ENCODE measurements at places on chromosomes 1 and 21.

- no peak for DNase-seq
These were observed 57.9 kb downstream of the RASAL2 start for GRCh38 chr1:178151831-178152230.

- no peak for DNase-seq
These were observed 125.2 kb upstream of the PTBP2 start for GRCh38 chr1:96596226-96596922.

DNA sequence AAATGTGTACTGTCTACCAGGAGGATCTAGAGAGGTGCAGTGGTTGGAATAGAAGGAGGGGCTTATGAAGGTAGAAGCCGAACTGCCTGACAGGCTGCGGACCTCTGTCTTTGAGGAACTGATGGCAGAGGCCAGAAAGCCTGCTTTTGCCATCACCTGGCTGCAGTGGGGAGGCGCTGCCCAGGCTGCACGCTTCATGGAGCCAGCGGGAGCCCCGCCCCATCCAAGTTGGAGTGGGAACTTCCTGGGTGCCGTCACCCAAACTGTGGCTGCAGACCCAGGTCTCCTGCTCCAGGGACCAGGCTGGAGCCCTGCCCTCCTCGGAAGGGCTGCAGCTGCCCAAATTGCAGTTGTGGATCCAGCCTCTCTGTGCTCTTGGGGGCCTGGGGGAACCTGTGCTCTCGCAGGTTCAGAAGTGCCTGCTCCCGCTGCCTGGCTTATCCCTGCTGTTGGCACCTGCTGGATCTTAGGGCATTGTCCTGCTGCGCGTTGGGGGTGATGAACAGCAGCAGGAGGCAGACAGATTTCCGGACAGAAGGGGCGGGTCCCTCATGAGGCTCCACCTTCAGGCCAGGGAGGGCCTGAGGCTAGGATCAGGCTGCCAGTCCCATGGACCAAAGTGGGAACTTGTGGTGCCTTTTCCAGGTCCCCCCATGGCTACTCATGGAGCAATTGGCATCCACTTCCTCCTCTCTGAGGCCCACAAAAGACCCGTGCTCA, 118.0 kb upstream of the PLPPR4 start:
- DNase-seq: peak; percentile 35

GRCh38 chr1:31739346-31739745, 24.8 kb downstream of the ADGRB2 start:
- DNase-seq: no peak

- DNase-seq: no peak
These were observed 44.1 kb downstream of the SNX7 start for GRCh38 chr1:98705591-98705990.

DNA sequence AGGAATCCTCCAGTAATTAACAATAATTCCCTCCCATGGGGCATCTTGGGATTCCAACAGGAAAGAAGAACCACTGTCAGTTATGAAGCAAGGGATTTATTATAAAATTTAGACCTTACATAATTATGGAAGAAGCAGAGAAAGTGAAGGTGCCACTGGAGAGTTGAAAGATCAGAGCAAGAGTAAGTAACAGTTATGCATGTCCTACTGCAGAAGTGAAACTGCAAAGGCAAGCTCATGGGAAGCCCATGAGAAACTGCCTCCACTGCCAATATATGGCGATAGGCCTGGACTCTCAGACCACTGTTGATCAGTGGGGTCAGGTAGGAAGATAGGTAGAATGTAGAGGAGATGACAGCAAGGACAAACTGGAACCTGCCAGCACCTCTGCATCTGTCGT, 123.6 kb upstream of the ZNF648 start:
- no peak for DNase-seq

DNA sequence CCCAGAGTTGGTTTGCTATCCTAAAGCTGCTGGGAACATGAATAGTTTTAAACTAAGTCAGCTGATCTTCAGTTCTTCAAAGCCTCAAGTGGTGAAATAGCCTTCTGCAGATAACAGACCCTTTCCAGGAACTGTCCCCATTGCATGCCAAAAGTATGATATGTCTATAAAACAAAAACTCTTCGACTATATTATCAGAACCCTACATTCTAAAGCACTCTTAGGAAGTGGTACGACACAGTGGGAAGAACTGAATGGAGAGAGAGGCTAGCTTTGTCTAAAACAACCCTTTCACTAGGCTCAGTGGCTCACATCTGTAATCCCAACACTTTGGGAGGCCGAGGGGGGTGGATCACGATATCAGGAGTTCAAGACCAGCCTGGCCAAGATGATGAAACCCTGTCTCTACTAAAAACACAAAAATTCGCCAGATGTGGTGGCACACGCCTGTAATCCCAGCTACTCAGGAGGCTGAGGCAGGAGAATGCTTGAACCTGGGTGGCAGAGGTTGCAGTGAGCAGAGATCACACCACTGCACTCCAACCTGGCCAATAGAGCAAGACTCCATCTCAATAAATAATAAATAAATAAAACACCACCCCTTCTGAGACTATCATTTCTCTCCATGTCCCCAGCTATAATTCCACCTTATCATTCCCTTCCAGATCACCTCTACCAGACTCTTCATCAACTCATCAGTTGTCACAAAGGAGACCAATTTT, 2.2 kb upstream of the FRRS1 start:
- no peak for DNase-seq

- DNase-seq: no peak
These were observed 16.9 kb downstream of the MGST3 start for GRCh38 chr1:165647970-165648369.

DNA sequence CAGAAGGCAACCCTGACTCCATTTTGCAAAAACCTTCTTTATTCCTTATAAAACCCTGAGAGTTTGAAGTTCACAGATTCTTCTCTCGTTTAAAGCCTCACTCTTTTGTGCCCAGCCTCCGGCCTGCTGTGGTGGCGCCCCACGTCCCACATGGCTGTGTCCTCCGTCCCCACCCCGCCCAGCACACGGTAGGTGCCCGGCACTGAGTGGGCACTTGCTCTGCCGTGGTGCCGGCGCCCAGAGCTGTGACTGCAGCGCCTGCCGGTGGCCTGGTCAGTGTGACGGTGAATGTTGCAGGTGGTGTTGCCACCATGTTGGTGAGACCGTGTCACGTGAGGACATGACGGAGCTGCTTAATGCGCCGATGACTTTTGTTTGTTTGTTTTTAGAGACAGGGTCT, 9.4 kb downstream of the ATAD3A start:
- DNase-seq: no peak

DNA sequence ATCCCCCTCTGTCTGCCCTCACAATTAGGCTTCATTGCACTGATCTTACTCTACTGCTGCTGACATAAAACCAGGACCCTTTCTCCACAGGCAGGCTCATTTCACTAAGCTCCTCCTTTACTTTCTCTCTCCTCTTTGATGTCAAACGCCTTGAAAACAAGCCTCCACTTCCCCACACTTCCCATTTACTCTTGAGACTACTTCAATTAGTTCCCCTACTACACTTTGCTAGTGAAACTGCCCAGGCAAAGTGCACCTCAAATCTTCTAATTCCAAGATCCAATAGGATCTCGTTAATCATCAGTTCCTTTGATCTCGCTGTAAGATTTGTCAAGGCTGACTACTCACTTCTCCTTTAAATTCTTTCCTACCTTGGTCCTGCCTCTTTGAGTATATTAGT, 5.9 kb upstream of the CDC20 start:
- no peak for DNase-seq

DNA sequence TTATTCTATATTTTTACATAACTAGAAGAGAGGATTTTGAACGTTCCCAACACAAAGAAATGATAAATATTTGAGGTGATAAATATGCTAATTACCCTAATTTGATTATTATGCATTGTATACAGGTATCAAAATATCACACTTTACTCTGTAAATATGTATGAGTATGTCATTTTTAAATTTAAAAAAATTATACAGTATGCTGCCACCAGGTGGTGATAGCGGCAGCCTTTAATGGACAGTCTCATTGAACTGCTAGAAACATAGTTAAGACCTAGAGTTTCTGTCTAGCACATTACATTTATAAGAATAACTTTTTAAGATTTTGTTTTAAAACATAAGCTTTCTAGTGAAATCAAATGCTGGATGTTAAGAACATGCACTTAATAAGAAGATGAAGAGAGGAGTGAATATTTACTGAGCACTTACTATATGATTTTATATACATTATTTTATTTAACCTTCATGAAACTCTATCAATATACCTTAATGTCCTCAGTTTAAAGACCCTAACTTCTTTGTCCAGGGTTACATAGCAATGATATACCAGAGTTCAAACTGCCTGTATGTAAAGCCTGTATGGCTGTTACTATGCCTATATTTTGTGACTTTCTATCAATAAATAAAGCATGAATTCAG, 207.1 kb downstream of the NUF2 start:
- DNase-seq: peak; percentile 21

DNA sequence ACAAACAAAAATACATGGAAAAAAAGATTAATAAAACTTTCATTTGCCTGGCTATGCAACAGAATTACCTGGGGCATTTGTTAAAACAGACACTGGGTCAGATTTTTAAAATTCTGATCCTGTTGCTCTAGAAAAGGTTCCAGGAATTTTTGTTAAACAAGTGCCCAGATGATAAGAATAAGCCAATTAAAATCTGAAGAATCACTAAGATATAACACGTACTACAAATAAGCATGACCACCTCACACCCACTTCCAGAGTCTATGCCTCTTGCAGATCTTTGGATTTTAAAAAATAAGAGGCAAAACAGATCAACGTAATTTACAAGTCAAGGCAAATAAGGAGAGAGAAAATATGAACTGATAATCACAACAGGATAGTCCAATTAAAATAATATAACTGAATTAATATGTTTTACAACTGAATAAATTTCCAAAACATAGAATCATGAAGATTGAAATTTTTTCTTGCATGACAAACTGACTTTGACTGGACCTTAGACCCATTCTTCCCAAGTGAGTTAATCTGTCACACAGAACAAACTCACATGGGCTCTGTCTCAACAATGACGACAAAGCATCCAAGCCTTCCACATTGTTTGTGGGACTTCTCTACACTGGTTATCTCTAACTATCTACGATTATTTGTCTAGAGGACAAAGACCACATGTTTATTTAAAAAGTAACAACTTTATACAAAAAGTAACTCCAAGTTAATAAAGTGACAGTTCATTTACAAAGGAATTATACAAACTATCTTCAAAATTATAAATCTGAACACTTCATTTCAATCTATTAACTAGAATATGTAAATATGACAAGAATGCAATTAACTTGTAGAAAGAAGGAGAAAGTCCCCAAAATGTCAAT, 56.9 kb downstream of the COP1 start:
- DNase-seq: no peak

DNA sequence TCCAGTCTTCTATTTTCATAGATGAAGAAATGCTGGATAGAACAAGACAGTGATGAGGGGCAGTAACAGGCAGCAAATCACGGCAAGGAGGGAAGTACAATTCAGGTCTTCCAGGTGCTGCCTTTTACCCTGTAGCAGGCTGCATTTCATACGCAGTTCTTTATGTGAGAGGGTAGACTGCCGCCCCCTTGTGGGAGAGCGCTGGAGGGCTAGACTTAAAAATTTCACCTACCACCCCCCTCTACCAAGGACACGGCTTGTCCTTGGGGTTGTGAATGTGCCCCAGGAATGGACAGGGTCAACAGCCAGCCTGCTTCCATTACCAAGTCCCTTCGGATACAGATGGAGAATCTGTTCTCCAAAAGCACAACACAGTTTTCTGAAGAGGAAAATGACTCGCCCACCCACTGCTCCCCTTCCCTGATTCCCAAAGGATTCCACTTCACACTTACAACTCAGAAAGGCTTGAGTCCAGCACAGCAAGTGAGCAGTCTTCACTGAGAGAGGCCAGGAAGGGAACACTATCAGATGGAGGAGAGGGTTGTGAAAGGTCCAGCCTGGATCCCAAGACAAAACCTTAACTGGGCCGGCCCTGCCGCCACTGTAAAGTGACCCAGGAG, 7.4 kb downstream of the WDR77 start:
- no peak for DNase-seq

GRCh38 chr1:212218911-212219310, 66.3 kb upstream of the PPP2R5A start:
- DNase-seq: no peak

GRCh38 chr1:7278827-7279765, 492.0 kb upstream of the VAMP3 start:
- peak; percentile 50 for DNase-seq

- DNase-seq: no peak
These were observed 9.6 kb downstream of the ACTRT2 start for GRCh38 chr1:3030663-3031381.

DNA sequence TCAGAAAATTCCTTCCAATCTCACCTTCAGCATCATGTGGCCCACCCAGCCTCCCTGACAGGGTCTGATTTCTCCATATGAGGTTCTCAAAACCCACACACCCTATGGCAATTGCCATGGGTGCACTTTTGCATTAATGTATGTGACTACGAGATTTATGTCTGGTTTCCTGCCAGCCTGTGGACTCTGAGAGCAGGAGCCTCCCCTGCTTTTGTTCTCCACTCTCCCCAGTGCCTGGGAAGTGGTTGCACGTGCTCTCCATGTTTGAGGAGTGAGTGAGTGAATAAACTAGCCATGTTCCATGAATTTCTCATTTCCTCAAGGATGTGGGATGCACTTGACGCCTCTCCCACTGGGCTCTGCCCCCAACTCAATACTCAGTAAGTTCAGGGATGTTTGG, 91.2 kb downstream of the ACTL8 start:
- DNase-seq: no peak

- DNase-seq: no peak
These were observed 153.4 kb downstream of the TTLL7 start for GRCh38 chr1:83845437-83846071.

GRCh38 chr1:22772014-22772413, 61.4 kb downstream of the EPHB2 start:
- DNase-seq: no peak

DNA sequence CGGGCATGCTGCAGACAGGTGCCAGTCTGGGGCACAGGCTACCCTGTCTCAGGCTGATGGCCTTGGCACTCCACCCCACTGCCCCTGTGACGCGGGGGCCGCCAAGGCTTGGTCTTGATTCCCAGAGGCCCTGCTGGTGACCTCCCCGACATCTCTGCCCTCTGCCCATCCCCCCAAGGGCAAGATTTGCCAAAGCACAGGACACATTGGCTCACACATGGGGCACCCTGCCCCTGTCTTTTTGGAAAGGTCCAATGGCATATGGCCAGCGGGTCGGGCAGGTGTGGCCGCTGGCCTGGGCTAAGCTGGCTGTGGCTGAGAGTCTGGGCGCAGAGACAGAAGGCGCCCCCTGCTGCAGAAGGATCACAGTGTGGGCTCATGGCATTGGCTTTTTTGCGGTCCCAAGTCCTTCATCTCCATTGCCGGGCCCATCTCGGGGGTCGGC, 4.6 kb downstream of the MIB2 start:
- no peak for DNase-seq

- no peak for DNase-seq
These were observed 633.0 kb downstream of the SMYD3 start for GRCh38 chr1:245873883-245874671.
